Urothelium cell line (cell line): ENCODE measurements at places on chromosomes 3 and 15.

GRCh38 chr3:101131767-101132166 is 138.5 kb upstream of the ABI3BP start:
- DNase-seq: no peak

DNA sequence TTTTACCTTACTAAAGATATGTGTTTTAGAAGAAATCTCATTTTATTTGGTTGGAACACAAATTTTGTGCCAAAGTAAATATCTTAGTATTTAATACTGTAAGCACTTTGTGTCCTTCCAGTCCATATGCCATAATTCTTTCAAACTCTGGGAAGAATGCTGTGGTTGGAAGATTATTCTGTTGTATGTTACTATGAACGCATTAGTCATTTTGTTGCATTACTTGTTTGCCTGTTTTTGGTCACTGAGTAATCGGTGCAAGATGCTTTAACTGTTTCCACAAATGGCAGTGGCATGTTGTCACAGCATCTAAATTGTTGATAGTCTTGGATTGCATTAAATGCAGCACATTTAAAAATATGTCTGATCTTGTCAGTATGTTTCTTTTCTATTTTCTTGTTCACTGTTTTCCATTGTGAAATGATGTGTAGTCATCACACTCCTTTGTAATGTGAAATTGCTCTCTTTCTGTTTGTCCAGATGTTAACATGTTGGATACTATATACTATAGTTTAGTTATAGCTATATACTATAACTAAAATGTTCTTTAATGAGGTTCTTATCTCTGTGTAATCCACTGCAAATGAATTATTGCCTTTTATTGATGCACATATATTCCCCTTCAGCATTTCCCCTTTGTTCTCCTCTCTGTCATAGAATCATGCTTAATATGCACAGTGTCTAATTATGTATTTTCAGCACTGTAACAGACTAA is 89.9 kb upstream of the FLNB start:
- DNase-seq: no peak

DNA sequence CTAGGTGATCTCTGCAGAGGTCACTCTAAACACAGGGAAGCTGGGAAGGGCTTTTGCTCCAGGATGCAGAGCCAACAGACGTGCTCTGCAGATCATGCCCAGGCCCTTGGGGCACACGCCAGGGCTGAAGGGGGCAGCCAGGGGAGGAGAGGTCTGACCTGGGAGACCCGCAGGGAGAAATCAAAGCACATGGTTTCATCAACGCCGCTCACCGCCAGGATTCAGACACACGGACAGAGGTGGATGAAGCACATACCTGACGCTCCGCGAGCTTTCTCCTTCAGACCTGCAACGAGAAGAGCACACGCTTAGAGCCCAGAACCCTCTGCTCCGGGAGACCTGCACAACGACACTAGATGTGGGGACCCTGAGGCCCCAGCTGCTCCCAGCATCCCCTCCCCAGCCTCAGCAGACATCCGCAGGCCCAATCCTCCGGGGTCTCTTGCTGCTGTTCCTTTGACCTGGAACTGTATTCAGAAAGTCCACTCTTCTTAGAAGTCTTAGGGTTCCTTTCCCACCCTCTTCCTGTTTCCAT is 90.7 kb upstream of the IQSEC1 start:
- no peak for DNase-seq

GRCh38 chr15:55820043-55820442 is 77.1 kb upstream of the PRTG start:
- DNase-seq: no peak

DNA sequence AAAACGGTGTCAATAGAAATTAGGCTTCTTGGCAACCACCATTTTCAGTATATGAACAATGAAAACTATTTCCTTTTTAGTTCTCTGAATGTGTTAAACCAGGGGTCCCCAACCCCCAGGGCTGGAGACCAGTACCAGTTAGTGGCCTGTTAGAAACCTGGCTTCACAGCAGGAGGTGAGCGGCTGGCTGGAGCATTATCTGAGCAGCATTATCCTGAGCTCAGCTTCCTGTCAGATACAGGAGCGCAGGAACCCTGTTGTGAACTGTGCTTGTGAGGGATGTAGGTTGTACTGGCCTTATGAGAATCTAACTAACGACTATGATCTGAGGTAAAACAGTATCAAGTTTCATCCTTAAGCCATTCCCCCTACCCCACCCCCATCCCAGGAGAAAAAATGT is 328.7 kb downstream of the ZBBX start:
- DNase-seq: no peak
